ENCODE measurements at places on chromosomes 2 and 18.

- DNase-seq: no peak
Observed at GRCh38 chr2:229230911-229231310, 40.2 kb downstream of the PID1 start.

- DNase-seq: no peak
Observed at GRCh38 chr2:1843646-1844045, 99.3 kb upstream of the PXDN start.

DNA sequence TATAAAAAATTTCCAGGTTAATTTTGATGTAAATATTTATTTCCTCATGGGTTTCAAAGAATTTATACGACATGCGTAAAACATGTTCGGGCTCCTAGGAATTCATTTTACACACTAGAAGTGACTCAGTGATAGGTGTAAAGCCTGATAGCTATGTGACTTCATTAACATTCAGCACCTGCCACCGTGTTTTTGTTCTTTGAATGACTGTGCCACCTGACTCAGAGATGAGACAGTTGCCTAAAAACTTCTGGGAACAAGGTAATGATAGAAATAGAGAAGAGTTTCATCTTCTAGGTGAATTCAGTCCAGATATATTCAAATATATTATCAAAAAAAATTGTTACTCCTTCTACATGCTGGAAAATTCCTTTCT is 10.0 kb downstream of the IL1R2 start:
- no peak for DNase-seq

- no peak for DNase-seq
Observed at GRCh38 chr2:26850505-26850904, 2.6 kb downstream of the DPYSL5 start.

GRCh38 chr2:31216734-31217133 is 581 bp downstream of the CAPN14 start:
- DNase-seq: no peak

- no peak for DNase-seq
Observed at GRCh38 chr2:96683972-96684820, 41.6 kb downstream of the FER1L5 start.

DNA sequence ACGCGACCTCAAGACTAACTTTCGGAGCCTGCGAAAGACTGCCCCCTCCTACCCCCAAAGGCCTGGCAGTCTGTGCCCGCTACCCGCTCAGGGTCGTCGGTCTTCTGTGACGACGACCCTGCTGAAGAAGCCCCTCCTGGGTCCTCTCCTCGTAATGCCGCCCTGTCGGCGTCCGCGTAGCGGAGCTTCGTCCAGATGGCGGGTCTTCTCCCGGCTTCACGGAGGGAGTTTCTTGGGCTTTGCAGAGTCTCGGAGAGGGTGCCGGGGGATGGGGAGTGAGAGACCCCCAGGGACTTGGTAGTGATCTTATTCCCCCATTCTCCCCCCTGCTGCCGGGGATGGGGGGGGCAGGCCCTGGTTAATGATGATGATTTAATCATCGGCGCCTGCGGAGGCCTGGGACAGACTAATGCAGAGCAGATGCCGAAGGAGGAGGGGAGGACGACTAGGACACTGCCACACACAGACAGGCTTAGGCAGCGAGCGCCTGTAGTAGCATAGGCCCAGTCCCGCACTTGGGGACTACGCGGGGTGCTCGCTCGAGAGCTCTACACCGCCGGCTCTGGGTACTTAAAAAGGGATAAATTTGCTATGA is 528 bp upstream of the PCGF1 start:
- DNase-seq: no peak

DNA sequence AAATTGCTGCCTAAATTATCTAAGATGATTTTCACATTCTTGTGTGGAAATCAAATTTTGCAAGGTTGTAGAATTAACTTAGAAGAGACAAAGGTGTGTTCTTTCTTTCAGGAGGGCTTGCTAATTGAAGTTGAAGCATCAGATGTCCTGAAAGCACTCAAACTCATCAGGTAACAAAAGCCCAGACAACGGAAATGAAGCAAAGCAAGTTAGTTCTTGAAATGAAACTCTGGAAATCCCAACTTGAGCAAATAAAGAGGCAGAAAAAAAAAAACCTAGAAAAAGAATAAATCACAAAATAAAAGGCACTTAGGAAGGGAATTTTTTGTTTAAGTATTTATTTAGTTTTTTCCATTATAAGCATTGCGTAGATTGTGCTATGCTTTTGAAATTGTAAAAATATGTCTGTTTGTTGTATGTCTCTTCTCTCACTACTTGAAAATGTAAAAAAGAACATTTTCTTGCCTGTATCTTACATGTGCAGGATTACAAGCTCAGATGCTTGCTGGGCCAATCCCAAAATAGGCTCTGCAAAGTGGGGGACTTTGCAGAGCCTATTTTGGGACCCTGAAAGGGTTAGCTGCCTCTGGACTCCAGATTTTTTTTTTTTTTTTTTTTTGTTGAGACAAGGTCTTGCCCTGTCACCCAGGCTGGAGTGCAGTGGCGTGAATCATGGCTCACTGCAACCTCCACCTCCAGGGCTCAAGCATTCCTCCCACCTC is 46.7 kb downstream of the FAM161A start:
- DNase-seq: no peak
